Stimulated activated CD4-positive, alpha-beta T cell treated with anti-CD3 and anti-CD28 coated beads, Interleukin-12 subunit alpha, Interleukin-12 subunit beta, amount 100 ng/mL, for 4 hours (primary cell): ENCODE measurements at places on chromosomes 5 and 9.

DNA sequence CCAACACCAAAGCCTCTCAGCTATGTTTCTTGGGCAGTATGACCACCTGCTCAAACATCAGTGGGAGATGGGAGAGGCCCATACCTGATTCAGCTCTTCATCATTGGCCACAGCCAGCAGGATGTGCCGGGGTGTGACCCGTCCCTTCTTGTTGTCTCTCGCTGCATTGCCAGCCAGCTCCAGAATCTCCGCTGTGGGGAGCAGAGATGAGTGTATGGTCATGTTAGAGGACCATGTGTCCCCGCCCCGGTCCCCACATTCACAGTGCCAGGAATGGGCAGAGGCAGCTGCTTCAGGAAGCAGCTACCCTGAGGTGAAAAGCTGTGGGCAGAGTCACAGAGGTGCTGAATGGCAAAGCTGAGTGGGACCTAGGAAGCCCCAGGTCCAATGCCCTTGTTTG, 29.1 kb downstream of the MACROH2A1 start:
- DNase-seq = no peak

- DNase-seq = no peak
Measured at GRCh38 chr9:3241290-3241689, 284.5 kb downstream of the RFX3 start.

DNA sequence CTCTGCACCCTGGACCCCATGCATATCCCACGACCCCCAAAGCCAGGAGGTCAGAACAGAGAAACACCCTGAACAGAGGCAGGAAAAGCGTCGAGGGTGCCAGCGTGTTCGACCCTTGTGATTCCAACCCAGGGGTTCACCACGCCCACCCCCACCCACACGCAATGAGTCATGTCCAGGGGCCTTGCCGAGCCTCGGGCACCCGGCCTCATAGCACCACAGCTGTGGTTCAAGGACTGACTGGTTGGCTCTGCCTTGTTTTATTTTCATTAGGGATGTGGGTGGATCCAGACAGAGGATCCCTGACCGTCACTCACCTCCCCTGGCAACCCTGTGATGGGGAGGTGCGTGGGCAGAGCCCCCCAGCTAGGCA, 9.5 kb upstream of the QSOX2 start:
- no peak for DNase-seq

- peak; percentile 38 for DNase-seq
Measured at GRCh38 chr9:101449071-101449721, 13.6 kb upstream of the ALDOB start.

DNA sequence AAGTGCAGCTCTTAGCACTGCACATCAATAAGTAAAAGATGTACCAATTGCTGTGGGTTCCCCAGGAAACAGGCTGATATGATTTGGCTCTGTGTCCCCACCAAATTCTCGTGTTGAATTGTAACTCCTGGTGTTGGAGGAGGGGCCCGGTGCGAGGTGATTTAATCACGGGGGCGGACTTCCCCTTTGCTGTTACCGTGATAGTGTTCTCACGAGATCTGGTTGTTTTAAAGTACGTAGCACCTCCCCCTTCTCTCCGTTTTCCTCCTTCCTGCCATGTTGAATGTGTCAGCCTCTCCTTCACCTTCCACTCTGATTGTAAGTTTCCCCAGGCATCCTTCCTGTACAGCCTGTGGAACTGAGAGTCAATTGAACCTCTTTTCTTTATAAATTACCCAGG, 93.2 kb upstream of the ACTBL2 start:
- no peak for DNase-seq

DNA sequence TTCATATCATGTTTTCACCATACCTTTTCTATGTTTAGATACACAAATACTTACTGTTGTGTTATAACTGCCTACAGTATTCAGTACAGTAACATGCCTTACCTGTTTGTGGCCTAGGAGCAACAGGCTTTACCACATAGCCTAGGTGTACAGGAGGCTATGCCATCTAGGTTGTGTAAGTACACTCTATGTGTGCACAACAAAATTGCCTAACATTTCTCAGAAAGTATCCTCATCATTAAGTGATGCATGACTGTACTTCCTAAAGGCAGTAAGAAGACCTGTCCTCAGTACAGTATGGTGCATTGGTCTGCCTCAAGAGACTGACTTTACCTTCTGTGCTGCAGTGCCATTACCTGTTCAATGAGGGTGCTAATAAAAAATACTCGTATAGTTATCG, 7.9 kb downstream of the TXN start:
- no peak for DNase-seq

DNA sequence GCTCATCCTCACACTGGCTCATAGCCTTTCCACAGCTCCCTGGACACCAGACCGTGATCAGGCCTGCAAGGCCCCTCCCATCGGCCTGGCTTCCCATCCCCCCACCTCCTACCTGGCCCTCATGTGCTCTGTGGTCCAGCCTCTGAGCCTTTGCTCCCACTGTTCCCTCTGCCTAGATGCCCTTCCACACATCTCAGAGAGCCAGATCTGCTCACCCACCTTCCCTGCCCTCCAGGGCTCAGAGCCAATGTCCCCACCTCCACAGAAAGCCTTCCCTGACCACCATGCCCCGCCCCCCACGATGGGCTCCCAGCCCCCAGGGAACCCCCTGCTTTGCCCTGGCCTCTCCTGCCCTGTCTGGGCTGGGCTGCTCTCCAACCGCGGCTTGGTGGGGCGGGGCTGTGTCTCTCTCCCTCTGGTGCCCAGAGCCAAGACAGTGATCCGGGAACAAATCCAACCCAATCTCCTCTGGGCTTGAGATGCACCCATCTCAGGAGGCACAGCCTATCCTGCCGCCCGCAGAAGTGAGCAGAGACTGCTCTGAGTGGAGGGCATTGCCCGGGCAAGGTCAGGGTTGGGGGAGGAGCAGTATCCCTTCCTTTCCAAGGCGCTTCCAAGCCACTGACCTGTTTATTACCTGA, 1.6 kb downstream of the NINJ1 start:
- no peak for DNase-seq

DNA sequence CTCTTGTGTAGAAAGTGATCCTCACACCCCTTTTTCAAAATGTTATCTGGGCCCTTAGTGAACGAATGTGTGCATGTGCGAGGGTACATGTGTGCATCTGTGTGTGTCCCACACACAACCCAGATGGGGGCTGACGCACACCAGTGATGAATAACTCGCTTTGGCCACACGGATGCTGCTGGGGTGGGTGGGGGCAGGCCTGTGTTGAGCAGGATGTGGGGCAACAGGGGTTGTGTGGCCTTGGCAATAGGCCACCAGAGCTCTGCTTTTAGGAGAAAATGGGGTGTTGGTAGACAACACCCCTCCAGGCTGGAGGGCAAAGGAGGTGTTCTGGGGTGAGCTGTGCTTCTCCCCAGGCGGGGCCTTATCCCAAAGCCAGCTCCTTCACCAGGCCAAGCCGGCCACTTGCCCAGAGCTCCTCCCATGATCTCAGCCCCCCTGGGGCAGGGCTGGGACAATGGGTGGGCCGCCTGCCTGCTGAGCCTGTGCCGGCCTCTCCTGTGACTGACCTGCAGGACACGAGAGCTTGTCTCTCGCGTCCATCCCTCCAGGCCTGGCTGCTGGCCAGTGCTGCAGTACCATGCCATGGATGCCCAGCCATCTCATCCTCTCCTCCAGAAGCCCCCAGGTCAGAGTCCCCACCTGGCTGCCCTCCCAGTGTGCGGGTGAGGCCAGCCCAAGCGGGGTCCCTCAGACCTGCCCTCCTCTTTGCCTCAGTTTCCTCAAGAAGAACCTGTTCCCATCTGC, 1.7 kb downstream of the DBN1 start:
- DNase-seq = no peak

GRCh38 chr5:144333336-144333920, 162.8 kb downstream of the KCTD16 start:
- no peak for DNase-seq

- peak; percentile 52 for DNase-seq
Measured at GRCh38 chr5:157459715-157460599, at the start of gene NIPAL4. Gene NIPAL4, plus strand, starts transcription at chr5:157460213. Its CDS starts 108 bp downstream, at chr5:157460321.

GRCh38 chr9:72844440-72844768, 108.4 kb downstream of the ALDH1A1 start:
- DNase-seq = no peak

GRCh38 chr5:68319706-68320412, 104.3 kb downstream of the PIK3R1 start:
- DNase-seq = no peak

GRCh38 chr9:34986540-34987047, 3.0 kb upstream of the DNAJB5 start:
- peak; percentile 43 for DNase-seq

GRCh38 chr5:175894271-175894670, 22.9 kb downstream of the CPLX2 start:
- DNase-seq = no peak

GRCh38 chr5:14980698-14981097, 109.1 kb upstream of the ANKH start:
- no peak for DNase-seq

DNA sequence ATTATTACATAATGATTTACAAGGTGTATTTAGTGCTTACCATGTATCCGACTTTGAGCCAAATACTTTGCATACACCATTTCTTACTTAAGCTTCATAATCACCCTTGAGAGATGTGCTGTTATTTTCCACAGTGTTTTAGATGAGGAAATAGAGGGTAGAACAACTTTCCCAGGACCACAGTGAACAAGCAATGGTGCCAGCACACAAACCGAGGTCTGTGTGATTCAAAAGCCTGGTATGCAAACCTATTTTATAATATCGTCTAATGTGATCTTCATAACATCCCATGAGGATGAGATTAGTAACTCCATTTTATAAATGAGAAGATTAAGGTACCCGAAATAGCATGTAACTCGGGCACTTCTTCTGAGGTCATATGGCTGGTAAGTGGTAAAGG, 294.7 kb downstream of the NSG2 start:
- DNase-seq = no peak

- DNase-seq = no peak
Measured at GRCh38 chr9:2096376-2096970, 81.3 kb downstream of the SMARCA2 start.

- no peak for DNase-seq
Measured at GRCh38 chr9:100011062-100011681, 87.6 kb downstream of the ERP44 start.
